ENCODE measurements at places on chromosomes 13 and 19.

DNA sequence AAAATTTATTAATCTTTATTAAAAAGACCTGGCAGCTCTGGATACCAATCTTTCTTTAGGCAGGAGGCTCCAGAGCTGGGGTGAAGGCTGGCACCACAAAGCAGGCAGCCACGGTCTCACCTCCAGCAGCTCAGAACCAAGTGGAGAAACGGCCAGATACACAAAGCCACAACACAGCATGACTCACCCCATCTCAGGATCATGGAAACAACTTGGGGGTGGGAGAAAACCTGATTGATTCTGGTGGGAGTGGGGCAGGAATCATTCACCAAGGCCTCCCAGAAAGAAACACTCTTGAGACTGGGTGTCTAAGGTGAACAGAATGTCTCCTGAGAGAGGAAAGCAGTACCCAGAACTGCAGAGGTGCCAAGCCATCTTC lies 64.2 kb downstream of the CRYL1 start:
- no peak for DNase-seq

DNA sequence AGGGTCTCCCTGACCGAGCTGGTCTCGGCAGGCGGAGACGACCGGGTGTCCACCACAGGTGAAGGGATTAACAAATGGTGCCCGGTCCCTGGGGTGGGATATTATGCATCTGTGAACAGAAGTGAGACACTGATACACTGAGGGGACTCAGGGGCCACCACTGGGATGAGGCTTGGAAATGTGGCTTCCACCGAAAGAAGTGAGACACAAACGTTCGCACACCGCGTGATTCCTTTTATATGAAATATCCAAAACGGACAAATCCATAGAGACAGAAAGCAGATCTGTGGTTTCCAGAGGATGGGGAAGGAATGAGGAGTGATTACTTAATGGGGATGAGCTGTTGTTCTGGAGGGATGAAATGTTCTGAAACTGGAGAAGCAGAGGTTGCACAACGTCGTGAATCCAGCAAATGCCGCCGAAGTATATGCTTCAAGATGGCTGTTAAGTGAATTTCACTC lies 47.5 kb downstream of the C13orf46 start:
- no peak for DNase-seq

DNA sequence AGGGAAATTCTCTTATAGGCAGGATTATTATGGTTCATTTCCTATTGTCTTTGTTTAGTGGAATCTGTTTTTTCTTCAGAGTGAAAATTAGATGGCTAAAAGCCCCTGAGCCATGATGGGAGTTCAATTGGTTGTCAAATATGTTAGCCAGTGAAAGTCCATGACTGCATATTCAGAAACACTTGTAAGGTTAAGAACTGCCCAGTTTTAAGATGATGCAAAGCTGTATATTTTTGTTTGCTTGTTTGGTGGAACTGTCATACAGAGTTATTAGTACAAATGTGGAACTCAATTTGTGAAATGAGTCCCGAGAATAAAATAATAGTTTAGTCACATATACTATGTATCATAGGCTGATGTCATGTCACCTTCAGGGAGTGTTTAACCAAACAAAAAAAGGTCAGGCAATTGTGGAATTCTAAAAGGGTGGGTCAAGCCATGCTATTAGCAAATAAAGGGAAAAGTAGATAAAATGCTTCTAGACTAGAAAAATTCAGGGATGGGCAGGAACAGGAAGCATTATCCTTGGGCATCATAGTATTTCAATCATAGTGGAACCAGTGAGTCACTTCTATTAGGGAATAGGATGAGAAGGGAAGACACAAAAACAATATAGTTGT lies 248.3 kb upstream of the SLITRK1 start:
- DNase-seq = no peak

- peak; percentile 97 for DNase-seq
Measured at GRCh38 chr19:41308450-41309179, 1.4 kb upstream of the CCDC97 start.

DNA sequence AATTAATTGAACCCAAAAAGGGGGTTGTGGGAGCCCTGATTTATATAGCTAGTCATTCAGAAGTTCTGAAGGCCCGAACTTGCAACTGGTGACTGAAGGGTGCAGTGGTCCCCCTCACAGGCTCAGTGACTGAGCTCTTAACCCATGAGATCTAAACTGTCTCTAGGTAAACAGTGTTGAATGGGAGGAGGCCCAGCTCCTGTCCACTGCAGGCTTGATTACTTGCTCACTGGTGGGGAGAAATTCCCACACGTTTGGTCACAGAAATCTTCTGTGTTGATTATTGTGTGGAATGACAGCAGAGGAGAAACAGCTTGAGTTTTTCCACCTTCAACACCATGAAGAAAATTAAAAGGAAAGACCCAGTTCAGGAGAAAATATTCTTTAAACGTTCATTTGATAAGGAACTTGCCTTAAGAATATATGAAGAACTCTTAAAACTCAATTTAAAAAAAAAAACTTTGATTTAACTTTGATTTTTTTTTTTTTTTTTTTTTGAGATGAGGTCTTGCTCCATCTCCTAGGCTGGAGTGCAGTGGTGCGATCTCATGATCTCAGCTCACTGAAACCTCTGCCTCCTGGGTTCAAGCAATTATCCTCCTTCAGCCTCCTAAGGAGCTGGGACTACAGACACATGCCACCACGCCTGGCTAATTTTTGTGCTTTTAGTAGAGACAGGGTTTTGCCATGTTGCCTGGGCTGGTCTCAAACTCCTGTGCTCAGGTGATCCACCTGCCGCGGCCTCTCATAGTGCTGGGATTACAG lies 249.3 kb downstream of the UQCRFS1 start:
- no peak for DNase-seq

- no peak for DNase-seq
Measured at GRCh38 chr13:75757336-75757735, 121.2 kb downstream of the LMO7 start.

GRCh38 chr19:47124937-47125668 lies 5.5 kb upstream of the SAE1 start:
- DNase-seq = no peak

GRCh38 chr19:31351855-31352195 lies 2.6 kb upstream of the TSHZ3 start:
- no peak for DNase-seq

DNA sequence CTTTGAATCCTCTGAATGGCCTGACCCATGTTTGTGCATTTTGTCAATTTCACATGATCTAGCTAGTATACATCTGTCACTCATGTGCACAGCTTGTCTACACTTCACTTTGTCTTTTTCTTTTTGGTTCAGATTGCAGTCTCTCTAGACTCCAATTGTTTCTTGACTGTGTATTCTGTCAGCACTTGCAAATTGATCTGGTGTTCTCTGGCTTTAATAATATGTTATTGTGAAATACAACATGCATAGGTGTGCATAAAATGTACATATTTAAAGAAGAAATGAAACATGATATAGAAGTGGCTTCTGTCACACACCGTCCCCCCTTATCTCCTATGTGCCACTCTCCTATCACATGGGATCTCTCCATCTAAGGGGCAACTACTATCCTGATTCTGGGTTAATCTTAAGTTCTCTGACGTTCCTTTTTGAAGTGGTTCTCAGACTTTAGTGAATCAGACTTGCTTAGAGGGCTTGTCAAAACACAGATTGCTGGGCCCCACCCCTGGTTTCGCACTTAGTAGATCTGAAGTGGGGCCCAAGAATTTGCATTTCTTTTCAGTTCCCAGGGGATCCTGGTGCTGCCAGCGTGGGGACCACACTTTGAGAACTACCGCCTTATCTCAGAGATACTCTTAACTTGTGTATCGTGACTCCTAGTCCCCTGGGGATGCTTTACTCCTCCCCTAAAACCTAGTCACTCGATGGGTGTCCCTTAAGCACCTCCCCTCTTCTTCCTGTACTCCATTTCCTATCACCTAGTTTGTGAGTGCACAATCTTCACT lies 5.8 kb downstream of the KRTDAP start:
- DNase-seq = no peak

- DNase-seq = no peak
Measured at GRCh38 chr19:50341091-50341564, 12.0 kb upstream of the KCNC3 start.

GRCh38 chr13:87820241-87820640 lies 149.1 kb downstream of the SLITRK5 start:
- no peak for DNase-seq

DNA sequence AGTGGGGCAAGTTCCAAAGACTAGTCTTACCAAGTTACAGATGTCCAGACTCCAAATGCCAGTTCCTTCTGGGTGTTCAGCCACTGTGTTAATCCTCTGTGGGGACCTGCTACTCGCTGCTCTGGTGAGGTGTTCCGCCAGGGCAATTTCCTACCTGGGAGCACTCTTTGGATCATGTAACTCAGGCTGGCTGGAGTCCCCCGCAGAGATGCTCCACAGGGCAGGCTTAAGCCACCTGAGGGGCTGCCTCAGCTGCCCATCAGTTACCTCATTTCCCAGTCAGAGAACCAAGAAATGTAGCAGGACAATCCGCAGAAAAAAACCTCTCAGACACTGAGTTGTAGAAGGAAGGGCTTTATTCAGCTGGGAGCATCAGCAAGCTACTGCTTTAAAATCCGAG lies 133.8 kb downstream of the ZNF737 start:
- DNase-seq = no peak

DNA sequence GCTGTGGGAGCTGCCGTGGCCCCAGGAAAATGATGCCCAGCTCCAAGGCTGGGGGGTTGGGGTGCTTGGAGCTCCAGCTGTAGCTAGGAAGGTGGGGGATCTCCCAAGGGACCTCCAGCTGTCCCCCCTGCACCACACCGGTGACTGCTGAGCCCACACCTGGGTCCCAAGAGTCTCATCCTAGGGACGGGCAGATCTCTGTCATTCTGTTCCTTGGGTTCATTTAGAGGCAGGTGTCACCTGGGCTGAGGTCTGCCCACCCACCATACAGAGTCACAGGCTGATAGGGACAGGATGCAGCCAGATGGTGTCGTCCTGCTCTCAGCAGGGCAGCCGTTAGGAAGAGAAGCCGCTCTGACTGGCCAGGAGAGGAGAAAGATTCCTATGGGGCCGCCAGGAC lies 5.3 kb downstream of the F2RL3 start:
- DNase-seq = peak; percentile 63

- DNase-seq = no peak
Measured at GRCh38 chr13:40206241-40207000, 460.0 kb downstream of the FOXO1 start.

DNA sequence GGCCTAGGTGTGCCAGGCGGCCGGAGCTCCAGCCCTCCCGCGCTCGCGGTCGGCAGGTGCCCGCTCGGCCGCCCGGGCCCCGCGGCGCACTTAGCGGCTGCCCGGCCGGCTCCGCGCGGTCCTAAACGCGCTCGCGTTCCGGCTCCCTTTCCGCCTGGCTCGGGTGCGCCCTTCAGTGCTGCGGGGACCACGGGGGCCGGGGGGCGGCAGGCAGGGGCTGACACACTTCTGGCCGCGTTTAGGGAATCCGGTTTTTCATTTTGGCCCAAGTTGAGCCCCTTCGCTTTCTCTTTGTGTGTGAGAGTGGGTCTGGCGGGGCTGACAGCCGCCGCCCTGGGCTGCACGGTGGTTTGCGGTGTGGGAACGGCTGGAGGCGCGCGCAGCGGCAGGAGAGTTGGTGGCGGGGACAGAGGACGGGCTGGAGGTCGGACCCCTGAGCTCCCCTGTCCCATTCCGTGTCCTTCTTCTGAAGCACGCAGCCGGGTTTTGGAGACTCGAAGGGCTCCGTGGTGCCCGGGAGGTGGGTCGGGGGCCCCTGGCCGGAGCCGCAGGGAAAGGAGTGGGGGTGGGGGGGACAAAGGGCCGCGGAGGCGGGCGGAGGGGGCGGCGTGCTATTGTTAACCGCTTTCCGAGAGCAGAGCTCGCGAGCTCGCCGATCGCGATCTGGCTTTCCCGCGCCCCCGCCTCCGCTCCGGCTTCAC lies 3.1 kb downstream of the FGF9 start:
- DNase-seq = peak; percentile 75

DNA sequence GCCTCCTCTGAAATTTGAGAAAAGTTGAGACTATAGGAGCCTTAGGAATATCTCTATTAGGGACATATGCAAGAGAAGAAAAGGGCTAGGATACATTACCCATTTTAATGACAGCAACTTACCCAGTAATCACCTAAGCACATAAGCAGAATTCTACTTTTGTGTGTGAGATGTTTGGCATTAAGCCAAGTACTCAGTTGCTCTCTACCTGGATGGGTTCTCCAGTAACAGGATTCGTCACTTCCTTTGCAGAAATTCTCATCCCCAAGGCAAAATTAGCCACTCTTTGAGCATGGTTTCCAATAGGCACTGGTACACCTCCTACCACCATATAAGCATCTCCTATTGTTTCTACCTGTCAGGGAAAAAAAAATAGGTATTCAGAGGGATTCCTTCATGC lies 95.1 kb downstream of the C13orf42 start:
- DNase-seq = no peak

GRCh38 chr19:6808494-6808893 lies 36.0 kb downstream of the VAV1 start:
- no peak for DNase-seq

GRCh38 chr13:110319774-110320509 lies 12.9 kb downstream of the COL4A2 start:
- no peak for DNase-seq

GRCh38 chr19:6020972-6021805 lies 43.2 kb upstream of the RANBP3 start:
- DNase-seq = no peak

DNA sequence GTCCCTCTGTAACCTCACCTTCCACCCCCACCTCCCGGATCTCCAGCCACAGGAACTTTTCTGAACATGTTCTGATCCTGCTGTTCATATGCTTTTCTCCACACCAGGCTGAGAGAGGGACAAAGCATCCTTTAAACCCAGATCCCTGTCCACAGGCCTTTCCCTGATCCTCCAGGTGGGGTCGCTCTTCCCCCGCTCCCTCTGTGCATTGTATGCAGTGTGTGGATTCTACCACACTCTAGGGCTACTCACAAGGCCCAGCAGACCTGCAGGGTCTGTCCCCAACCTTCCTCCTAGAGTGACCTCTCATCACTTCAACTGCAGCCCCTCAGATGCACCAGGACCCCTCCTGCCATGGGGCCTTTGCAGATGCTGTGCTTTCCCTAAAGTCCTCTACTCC lies 1200.6 kb downstream of the UQCRFS1 start:
- DNase-seq = no peak

- peak; percentile 73 for DNase-seq
Measured at GRCh38 chr19:56566904-56567273, 379 bp upstream of the ZNF470 start.

DNA sequence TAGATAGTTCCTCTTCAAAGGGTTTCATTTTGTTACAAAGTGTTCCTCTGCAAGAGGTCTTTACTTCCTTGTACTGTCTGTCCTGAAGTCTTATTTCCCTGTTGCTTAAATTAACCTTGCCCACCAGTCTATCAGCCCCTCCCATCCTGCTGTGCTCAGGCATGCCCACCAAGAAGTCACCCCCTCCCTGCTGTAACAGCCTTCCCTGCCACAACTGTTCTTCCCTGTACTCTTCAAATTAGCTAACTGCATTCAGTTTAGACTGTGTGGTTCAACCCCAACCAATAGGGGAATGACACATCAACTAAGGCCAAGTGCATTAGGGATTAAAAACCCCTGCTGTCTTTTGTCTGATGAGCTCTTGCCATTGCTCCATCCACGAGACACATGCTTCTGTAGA lies 34.4 kb upstream of the ZNF562 start:
- no peak for DNase-seq

Measured in glutamatergic neuron (in vitro differentiated cells).